Activated CD8-positive, alpha-beta memory T cell treated with anti-CD3 and anti-CD28 coated beads for 24 hours (primary cell): ENCODE measurements at places on chromosomes 1 and 21.

- no peak for DNase-seq
Measured at GRCh38 chr1:178273707-178274410, 180.0 kb downstream of the RASAL2 start.

DNA sequence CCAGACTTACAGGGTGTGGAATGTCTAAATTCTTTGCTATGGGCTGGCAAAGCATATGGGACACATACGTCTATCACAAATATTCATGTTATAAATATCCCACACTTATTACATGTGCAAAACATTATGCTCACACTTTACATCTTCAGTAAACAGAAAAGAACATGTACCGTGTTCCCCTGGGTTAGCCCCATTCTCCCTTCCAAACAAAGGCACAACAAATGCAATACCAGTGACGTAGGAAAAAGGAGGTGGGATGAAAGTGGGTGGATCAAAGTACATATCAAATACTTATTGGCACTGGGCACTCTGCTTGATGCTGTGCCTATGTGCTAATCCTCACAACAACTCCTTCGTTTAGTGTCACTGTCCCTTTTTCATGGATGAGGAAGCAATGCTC lies 170.8 kb downstream of the ZSCAN20 start:
- DNase-seq = no peak

DNA sequence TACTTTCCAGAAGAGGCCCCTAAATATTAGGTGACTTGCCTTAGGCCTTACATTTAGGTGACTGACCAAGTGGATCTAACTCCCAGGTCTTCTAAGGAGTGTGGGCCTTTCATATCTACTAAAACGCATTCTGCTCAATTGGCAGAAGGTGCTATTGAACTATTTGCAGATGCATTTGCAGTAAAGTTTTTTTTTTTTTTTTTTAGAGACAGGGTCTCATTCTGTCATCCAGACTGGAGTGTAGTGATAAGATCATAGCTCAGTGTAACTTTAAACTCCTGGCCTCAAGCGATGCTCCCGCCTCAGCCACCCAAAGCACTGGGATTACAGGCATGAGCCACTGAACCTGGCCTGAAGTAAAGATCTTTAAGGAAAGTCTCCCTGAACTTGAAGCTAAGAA lies 13.0 kb upstream of the ACBD6 start:
- no peak for DNase-seq

DNA sequence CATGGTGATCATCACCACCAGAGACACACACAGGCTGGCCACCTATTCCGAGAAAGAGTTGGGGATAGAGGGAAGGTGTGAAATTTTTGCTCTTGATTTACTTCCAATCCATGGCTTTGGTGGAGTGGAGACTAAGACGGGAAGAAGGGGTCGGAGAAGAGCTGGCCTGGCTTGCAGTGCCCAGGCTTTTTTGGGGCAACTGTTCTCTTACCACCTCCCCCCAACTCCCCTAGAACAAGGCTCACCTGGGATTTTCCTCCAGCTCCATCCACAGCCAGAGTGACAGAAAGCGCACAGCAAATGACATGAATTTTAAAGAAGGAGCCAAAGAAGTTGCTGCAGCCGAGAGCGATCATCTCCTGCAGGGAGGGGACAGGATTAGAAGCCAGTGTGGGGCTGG lies 16.0 kb downstream of the SLC26A9 start:
- DNase-seq = no peak

- no peak for DNase-seq
Measured at GRCh38 chr1:169338617-169339016, 29.0 kb downstream of the NME7 start.

- no peak for DNase-seq
Measured at GRCh38 chr1:22452481-22452957, 868 bp downstream of the ZBTB40 start.

GRCh38 chr1:225737161-225737560 lies 40.5 kb upstream of the SRP9 start:
- no peak for DNase-seq

DNA sequence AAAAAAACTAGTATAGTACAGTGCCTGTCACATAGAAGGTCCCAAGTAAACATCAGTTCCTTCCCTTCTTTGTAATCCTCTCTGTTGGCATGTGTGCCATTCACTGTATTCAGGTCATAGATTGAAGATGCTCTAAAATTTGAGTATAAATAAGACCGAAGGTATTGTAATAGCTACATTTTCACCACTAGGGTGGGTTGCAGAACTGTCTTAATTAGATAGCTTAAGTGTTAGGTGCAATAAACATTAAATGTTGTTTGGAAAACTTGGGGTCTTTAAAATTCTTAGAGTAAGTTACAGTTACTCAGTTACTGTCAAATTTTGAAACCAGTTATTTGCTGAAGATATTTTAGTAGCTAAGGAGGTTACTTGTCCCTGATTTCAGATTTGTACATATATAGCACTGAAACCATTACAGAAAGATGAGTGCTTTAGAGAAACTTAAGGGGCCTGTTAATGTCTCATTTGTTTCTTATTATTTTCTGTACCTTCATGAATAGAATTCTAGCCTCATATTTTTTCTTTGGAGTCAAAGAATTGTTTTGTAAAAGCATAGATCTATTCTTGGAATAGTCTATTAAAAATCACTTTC lies 24.3 kb downstream of the PER3 start:
- no peak for DNase-seq

GRCh38 chr1:73411479-73411878 lies 786.5 kb downstream of the LRRIQ3 start:
- DNase-seq = no peak

GRCh38 chr1:231528172-231529029 lies at the start of gene TSNAX:
TSS of gene TSNAX (plus strand) at chr1:231528669. CDS start at chr1:231528811, 142 bp downstream.
- DNase-seq = peak; percentile 97

- no peak for DNase-seq
Measured at GRCh38 chr1:10667861-10668761, 128.3 kb downstream of the CASZ1 start.

DNA sequence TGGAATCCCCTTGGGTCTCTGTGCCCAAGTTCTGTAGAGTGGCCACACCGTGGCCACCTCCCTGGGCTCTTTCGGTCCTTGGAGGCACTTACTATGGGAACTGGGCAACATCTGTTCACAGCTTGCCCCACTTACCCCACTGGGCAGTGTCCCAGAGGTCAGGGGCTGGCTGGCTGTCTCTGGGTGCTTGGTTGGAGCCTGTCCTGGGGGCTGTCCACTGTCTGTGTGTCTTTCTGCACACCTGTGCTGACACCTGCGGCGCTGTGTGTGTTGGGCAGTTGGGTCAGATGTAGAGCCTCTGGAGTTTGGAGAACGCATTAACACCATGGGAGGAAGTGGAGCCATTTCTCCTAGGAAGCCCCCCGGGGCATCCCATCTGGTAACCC lies 1.3 kb upstream of the TMEM54 start:
- no peak for DNase-seq

DNA sequence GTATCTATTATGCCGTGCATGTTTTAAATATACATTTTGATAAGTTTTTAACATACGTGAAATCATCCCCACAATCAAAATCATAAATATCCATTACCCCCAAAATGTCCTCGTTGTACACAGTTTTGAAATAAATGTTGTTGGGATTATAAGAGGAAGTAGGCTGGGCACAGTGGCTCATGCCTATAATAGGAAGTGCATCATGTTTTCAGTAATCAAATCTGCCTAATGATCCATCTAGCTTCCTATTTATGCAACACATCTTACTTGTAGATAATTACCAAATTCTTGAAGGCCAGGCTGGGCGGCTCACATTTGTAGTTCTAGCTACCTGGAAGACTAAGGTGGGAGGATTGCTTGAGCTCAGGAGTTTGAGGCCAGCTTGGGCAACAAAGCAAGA lies 15.0 kb upstream of the IFNGR2 start:
- no peak for DNase-seq

GRCh38 chr1:203557390-203557789 lies 63.4 kb downstream of the OPTC start:
- DNase-seq = no peak

GRCh38 chr1:202090994-202091393 lies 31.7 kb upstream of the GPR37L1 start:
- no peak for DNase-seq

GRCh38 chr1:226764533-226764932 lies 25.5 kb upstream of the ITPKB start:
- DNase-seq = no peak

- DNase-seq = no peak
Measured at GRCh38 chr1:7639435-7640131, 131.5 kb upstream of the VAMP3 start.

- no peak for DNase-seq
Measured at GRCh38 chr1:21490774-21491487, 18.3 kb upstream of the ALPL start.

- no peak for DNase-seq
Measured at GRCh38 chr21:32962268-32962667, 63.5 kb upstream of the OLIG2 start.

GRCh38 chr1:239987103-239987745 lies 104.5 kb upstream of the FMN2 start:
- no peak for DNase-seq

DNA sequence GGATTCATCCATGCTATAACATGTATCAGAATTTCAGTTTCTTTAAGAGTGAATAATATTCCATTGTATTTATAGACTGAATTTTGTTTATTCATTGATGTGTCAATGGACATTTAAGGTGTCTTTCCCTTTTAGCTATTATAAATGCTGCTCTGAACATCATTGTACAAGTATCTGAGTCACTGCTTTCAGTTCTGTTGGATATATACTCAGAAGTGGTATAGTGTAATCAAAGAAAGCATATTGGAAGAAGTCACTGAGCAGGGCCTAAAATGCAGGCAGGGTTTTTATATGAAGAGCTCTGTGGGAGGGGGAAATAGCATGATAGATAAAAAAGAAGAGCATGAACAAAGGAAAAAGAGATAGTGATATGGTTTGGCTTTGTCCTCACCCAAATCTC lies 22.5 kb downstream of the TYW3 start:
- no peak for DNase-seq

GRCh38 chr21:16708101-16708835 lies 804.6 kb upstream of the CXADR start:
- no peak for DNase-seq

GRCh38 chr1:2472109-2472508 lies 4.0 kb upstream of the PLCH2 start:
- no peak for DNase-seq

DNA sequence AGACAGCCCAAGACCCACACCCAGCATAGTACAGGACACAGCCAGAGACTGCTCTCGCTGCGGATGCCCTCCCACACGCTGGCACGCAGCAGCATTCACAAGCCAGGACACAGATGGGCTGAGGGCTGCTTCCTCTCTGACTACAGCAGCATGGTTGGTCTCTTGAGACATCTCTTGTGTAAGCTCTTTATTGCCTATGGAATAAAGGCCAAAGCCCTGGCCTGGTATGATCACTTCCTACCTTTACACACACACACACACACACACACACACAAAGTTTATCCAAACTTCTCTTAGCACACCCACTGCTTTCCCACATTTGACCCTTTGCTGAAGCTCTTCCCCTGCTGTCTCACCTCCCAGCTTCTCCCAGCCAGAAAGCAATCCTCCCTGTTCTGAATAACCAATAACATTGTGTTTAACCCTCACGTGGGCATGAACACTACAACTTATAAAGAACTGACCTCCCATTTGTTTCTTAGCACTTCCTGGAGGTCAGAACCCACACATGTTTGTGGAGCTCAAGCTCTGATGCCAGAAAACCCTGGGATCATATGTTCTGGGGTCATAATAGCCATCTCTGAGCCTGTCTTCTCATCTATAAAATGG lies 1.2 kb upstream of the LUZP1 start:
- DNase-seq = no peak

GRCh38 chr1:89556726-89557444 lies 32.3 kb downstream of the LRRC8B start:
- DNase-seq = no peak

- no peak for DNase-seq
Measured at GRCh38 chr1:19758227-19758830, 41.4 kb downstream of the TMCO4 start.

GRCh38 chr1:194734970-194735369 lies 1548.6 kb upstream of the B3GALT2 start:
- no peak for DNase-seq

DNA sequence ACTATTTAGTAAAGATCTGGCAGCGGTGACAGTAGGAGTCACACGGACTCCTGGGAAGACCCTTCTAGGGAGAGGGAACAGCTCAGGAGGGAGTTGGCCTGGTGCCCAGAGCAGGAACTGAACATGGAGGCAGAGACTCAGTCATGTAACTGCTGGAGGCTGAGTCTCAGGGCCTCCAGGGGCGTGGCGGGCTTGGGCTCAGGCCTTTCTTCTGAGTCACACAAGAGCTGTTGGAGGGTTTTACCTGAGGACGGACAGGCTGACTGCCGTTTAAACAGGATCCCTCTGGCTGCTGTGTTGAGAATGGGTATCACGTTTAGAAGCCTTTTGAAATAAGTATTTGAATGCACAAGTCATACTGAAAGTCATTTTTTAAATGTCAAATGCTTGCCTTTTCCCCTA lies 7.2 kb upstream of the ETS2 start:
- no peak for DNase-seq

DNA sequence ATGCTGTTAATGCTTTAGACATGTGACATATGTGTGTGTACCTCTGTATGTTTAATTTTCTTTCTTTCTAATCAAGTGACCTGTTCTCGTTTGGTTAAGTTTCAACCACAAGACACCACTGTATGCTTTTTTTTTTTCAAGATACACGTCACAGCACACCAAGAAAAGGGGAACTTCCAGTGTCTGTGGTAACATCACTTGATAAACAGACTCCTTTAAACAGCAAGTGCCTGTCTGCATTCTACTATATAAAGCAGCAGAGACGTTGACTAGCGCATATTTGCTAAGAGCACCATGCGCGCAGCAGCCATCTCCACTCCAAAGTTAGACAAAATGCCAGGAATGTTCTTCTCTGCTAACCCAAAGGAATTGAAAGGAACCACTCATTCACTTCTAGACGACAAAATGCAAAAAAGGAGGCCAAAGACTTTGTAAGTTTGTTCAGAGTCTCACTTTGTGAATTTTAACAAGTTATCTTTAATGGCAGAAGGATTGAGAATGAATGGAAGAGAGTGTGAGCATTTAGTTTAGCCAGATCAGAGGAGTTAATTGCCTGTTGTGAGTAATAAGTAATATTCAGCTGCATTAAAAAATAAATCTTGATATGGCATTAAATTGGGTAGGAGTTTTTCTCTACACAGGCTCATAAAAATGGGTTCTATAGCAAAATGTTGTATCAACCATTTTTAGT lies at the start of gene RGS1:
RGS1 (plus strand) TSS at position 275 of the 691 bp plus-strand sequence; CDS start at position 295, 20 bp downstream.
- DNase-seq = peak; percentile 78

GRCh38 chr1:229102741-229103391 lies 168.0 kb upstream of the RAB4A start:
- DNase-seq = no peak

GRCh38 chr21:32572574-32573420 lies 12.5 kb downstream of the TCP10L start:
- DNase-seq = no peak

GRCh38 chr1:52139817-52140540 lies 1.9 kb upstream of the ZFYVE9 start:
- DNase-seq = no peak

DNA sequence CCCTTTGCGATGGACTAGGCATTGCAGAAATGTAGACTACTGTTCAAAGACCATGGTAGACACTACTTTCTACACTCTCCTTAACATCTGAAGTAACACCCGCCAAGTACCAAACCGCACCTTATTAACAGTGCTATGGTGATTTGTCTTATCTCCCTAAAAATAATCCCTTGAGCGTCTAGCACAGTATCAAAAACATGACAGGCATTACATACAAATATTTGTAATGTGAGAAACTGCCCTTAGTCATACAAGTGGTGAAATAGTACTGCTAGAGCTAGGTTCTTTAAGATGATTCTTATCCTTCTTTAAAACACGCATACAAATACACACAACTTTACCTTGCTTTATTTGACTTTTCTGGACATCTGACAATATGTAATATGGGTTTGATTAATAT lies 27.2 kb downstream of the PUM1 start:
- DNase-seq = no peak

- no peak for DNase-seq
Measured at GRCh38 chr21:33206771-33207281, 22.9 kb upstream of the IFNAR2 start.
